NCI-H187 (cell line): ENCODE measurements at places on chromosomes 3 and 15.

DNA sequence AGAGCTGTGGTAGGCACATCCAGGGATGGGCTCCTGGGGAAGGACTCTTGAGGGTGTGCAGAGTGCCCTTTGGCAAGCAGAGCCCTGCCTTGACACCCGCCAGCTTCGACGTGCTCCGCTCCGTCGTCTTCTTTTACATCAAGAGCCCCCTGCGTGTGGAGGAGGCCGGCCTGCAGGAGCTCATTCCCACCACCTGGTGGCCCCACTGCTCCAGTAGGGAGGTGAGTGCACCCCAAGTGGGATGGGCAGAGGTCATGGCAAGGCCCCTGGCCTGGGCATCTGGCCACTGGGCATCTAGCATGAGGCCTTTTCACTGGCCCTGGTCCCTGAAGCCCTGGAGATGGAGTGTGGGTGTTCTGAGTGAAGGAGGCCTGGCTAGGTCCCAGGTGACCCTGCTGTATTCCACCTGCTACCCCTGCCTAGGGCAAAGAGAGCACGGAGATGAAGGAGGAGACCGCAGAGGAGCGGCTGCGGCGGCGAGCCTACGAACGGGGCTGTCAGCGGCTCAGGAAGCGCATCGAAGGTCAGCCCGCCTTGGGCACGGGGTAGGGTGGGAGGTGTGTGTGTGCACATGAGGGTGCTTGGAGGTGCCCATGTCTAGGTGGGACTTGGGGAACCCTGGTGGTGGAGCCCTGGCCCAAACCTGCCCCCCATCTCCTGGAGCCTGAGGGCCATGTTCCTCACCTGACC, 12.2 kb downstream of the RNF123 start:
- DNase-seq: no peak

DNA sequence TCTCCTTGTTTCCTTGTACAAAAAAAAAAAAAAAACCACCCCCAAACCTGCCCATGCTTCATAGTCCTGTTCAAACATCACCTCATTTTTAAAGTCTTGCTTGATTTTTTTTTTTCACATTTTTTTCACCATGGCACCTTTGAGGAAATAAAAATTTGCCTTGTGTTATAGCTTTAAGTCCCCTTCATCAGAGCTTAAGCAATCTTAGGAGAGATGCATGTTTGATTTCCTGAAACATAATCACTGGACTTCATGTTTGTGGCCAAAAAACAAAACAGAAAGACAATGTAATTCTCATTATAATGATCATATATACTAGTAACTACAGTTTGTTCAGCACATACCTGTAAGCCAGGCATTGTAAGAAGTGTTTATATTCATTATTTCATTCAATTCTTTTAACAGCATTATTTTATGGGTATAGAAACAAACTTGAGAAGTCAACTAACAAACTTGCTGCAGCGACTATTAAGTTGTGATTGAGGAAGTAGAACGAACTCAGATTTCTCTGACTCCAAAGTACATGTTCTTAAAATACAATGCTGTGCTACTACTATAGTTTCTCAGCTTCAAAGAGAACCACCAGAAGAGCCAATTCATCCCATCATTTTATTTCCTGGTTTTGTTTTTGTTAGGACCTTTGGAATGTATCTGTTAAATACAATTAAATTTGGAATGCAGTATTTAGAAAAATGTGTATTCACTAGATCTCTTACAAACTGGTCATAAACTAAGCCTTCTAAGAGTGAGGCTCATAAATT, 203.8 kb downstream of the TCF12 start:
- no peak for DNase-seq

DNA sequence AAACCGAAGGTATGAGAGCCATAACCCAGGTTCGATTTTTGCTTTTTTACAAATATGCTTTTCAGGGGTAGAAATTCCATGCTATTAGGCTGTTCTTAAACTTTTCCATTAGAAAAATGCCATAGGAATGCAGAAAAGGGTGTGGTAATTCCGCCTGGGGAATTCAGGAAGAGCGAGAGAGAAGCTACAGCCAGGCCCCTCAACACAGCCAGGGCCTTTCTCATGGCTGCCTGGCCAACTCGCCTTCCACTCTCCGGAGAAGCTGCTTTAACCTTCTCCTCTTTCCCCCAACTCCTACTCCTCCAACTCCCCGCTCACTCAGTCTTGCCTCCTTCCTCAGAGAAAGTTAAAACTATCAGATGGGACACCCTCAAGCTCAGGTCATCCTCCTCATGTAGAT, 9.1 kb upstream of the TICRR start:
- no peak for DNase-seq

DNA sequence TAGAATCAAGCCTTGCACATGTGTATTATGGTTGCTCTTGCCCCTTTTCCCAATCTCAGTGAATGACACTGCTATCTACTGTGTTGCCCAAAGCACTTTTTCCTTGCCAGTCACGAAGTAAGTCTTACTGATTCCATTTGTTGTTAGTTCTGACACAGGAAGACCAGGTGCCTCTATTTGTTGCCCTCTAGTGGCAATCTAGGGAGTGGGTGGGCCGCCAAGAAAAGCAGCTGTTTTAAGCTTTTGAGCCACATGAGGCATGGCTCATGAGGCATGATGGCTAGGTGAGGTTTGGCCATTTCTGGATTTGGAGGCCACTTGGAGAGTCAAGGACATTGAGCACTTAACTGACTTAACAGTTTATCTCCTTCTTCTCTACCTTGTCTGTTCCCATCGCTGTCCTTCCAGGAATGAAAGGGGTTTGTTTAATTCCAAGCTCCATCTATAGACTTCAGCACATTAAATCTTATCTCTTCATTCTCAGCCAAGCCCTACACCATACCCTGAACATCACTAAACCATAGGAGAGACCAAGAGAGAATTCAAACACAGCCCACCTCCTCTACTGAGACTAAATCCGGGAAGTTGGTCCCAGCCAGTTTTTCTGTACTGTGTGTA, 103.1 kb downstream of the HCN4 start:
- DNase-seq: no peak

GRCh38 chr3:184261854-184262763, 756 bp upstream of the CAMK2N2 start:
- DNase-seq: peak; percentile 51

GRCh38 chr3:71415681-71416122, 167.8 kb downstream of the FOXP1 start:
- no peak for DNase-seq

DNA sequence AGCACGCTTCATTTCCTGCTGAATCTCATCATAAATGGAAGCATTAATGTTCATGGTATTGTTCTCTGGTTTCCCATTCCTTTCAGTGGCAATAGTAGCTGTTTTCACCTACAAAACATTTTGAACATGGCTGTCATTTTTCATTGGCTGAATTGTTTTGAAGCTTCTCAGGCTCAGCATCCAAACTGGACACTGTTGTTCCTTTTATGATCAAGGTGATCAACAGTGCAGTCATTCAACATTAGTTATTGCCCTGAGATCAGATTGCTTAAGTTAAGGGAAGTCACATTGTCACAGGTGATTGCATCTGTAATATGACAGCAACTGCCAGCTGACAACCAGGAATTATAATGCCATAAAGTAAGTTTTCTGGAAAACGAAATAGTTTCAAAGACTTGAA, 46.9 kb downstream of the SATB1 start:
- peak; percentile 19 for DNase-seq

DNA sequence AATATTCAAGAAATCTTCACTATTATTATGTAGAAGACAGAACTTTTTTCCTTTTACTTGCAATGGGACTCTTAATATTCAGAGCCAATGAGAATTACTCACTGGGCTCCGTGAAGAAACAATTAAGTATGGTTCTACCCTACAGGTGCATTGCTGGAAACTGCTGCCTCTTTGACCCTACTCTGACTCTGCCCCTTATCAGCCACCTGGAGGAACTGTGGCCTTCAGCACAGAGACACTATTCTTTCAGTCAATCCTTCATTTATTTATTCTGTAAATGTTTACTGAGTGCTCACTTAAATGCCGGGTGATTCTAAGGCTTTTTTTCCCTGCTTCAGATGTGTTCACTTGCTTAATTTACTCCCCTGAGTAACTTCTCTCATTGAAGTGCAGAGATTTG, 163.2 kb downstream of the SYNPR start:
- no peak for DNase-seq

- DNase-seq: no peak
Measured at GRCh38 chr3:29705906-29706844, 425.3 kb downstream of the RBMS3 start.

DNA sequence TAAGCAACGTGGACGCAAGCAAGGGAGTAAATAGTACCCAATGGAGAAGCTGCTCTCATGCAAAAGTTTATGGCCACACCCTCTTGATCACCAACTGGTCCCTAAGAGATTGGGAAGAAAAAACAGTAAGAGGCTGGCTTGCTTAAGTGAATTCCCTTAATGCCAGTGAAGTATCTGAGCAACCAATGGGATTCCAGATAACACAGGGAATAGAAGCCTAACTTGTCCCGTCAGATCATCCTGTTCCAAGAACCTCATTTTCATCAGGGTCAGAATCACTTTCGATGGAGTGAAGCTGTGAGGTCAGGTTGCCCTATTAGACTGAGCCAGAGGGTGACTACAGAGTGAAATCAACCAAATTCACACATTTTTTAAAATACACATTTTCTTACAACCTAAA, 104.3 kb downstream of the CD47 start:
- no peak for DNase-seq

DNA sequence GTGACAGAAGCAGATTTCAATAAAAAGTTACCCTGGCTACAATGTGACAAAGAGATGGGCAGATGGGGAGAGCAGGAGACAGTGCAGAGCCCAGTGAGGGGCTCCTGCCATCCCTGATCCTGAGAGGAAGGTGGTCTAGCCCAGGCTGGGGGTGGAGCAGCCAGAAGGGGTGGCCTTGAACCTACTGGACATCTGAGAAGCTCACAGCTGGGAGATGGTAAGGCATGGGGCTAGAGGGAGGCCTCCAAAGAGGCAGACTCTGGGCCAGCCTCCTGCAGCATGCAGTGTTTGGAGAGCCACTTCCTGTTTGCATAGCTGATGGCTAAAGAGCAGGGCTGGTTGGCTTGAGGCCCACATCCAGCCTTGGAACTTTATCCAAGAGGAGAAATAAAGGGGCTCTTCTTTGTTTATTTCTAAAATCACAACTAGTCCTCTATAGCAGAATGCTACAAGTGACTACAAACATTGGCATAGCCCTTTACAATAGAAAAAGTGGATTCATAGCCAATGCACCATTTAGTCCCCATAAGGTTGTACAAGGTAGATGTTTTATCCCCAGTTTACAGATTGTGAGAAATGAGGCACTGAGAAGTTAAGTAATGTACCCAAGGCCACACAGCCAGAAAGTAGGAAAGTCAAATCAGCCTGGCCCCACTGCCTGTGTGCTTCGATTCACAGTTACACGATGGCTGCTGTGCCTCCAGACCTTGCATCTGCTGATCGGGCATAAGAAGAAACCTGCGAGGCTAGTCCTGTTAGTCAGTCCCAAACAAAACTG, 4.6 kb downstream of the EFCC1 start:
- DNase-seq: no peak

- DNase-seq: peak; percentile 38
Measured at GRCh38 chr15:90184119-90184785, 16.9 kb upstream of the SEMA4B start.

DNA sequence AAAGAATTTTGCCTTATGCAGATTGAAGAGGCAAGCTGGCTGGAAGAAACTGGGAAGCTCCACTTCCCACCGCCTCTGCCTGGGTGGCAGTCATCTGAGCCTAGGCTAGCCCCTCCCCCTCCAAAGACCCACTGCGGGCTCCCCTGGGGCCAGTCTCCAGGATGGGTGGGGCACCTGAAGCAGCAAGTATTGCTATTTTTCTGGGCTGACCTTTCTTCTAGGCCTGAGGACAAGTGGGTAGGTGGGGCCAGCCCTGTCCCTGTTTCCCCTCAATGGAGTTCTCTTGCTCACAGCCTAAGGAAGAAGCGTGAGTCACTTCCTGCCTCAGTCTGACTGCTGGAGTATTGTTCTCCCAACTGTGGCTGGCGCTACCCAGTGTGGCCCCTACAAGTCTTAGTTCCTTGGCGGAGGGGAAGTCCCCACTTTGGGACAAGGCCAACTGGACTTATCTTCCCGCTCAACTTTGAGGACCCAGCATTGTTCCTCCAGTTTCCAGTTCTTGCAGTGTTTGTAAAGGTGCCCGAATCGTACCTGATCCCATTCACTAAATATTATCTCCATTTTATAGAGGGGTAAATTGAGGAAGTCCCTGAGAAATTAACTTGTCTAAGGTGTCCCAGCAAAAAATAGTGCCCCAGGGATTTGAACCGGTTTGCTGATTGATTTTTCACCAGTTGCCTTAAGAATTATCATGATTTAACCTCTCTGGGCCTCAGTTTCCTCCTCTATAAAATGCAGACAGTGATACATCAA, 1.4 kb downstream of the FURIN start:
- peak; percentile 41 for DNase-seq

DNA sequence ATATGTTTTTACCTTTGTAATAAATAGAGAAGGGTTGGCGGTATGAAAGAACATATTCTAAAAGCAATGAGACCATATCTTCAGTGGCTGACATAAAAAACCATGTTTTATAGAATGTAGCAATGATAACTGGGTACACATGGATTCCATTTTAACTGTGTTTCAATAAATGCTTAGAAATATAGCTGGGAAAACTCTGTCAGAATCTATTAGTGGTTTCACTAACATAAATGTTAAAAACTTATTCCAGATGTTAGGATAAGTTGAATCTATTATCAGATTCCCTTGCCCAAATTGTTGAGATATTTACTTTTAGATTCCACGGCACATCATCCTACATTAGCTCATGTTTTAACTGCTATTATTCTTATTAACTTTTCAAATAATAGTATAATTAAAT, 772.2 kb upstream of the ALCAM start:
- no peak for DNase-seq

DNA sequence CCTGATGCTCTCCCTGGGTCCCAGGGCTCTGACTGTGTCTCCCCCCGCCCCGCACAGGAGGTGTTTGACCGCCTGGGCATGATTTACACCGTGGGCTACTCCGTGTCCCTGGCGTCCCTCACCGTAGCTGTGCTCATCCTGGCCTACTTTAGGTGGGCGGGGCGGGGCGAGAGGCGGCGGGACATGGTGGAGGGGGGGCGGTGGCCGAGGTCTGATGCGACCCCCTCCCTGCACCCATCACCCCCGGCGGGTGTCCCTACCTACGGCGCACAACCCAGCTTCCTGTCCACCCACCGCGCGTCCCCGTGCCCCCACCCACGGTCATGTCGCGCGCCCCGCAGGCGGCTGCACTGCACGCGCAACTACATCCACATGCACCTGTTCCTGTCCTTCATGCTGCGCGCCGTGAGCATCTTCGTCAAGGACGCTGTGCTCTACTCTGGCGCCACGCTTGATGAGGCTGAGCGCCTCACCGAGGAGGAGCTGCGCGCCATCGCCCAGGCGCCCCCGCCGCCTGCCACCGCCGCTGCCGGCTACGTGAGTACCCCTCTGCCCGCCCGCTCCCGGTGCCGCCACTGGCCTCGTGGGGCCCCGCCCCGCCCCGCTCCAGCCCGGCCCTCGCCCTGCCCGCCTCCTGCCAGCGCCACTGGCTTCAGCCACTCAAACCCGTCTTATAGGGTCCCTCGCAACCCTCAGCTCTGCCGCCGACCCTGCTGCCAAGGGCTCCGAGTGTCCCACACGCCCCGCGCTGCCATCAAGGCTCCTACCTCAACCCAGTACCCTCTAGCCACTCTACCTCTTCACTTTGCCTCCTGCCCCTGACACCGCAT, 21.0 kb downstream of the PTH1R start:
- no peak for DNase-seq
